T follicular helper cell (primary cell): ENCODE measurements at places on chromosomes 3 and 15.

DNA sequence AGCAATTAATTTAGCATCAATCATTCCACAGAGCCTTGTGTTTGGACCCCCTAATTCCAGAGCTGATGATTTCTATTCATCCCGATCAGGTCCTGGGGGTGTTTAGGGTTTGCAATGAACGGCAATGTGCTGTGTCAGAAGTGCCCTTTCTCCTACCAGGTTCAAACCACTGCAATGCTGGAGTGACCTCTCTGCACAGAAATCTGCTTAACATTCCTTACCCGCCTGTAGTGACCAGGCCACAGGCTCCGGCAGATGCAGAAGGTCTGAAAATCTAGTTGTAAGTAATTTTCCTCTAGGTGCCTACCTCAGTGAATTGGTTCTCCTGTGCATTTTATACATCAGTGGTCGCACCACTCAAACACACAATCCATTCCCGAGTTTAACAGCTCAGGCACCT lies 725.3 kb upstream of the CFAP20DC start:
- DNase-seq = no peak

DNA sequence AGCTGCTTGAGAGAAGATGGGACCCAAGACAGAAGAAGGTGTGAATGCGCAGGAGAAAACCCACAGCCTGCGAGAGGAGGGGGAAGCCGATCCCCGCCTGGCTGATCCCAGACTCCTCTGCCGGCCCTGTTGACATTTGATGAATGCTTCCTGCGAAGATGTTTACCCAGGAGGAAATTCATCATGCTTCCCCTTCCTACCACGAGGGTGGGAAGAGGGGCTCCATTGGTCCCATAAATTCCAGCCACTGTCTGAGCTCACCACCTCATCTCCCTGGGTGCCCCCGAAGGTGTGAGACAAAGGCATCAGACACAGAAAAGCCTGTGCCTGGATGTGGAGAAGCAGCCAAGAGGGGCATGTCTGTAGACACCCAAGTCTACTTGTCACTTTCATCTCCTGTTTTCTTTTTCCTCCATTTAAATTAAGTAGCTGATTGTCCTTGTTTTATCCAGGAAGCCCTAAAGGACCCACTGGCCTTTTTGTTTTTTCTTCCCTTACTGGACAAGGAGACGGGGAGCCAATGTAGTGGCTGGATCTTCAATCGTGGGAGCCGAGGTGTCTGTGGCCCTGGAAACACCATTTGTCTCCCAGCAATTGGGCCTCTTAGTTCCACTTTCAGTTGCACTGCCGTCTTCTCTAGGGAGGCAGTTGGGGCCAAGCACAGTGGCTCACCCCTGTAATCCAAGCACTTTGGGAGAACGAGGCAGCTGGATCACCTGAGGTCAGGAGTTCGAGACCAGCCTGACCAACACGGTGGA lies 95.3 kb upstream of the HES1 start:
- no peak for DNase-seq

DNA sequence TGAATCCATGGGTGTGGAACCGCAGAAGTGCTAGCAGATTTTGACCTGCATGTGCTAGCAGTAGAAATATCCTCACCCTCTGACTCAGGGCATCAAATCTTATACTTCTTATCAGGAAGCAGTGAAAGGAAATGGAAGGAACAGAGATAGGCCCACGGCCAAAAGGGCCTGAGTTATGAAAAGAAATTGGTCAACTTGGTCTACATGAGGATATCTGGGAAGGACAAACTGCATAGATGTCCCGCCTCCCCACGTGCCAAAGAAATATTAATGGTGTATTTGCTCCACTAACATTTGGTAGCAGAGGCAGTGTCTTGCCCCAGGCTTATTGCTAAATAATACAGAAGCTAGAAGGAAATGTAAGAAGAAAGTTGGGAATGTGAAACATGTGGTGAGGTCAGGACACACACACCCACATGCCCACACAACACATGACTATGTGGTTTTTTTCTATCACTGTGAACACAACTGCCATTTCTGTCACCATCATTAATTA lies 93.6 kb upstream of the COL8A1 start:
- no peak for DNase-seq

DNA sequence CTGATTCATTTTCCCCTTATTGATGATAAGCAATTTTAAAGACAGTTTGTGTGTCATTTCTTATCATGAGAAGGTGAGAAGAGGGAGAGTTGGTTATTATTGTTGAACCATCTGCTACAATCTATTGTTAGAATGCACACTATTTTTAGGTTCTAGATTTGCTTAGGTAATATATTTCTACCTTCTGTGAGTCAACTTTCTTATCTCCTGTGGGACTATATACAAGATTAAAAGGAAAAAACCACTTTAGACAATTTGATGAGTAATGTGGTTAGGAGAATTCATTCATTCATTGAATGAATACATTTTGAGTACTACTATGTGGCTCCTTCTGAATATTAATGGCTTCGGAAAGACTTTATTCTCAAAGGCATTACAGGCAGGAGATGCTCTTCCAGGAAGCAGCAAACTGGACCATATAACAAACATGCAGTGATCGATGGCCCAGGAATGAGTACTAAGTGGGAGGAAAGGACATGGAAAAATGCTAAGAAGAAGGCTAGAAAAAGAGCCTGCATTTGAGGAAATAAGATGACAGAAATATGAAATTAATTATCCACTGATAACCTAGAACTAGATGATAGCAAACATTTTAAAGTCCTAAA lies 22.4 kb downstream of the SPTSSB start:
- DNase-seq = no peak

DNA sequence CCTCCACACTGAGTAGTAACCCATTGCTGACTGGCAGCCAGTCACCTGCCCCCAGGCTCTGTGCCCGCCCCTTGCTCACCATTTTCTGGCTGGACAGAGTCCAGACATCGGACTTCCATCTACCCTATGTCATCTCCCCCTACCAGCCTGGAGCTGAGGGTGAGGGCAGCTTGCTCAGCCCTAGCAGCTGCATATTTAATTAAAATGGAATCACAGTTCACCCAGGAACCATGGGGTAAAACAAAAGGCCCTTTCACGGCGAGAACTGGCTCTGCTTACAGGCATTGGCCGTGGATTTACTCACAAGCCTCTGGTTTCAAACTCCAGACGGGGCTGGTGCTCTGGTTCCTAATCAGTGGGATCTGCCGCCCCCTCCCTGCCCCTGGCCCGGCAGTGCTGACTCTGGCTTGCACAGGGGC lies 94.9 kb upstream of the ATP2B2 start:
- no peak for DNase-seq

DNA sequence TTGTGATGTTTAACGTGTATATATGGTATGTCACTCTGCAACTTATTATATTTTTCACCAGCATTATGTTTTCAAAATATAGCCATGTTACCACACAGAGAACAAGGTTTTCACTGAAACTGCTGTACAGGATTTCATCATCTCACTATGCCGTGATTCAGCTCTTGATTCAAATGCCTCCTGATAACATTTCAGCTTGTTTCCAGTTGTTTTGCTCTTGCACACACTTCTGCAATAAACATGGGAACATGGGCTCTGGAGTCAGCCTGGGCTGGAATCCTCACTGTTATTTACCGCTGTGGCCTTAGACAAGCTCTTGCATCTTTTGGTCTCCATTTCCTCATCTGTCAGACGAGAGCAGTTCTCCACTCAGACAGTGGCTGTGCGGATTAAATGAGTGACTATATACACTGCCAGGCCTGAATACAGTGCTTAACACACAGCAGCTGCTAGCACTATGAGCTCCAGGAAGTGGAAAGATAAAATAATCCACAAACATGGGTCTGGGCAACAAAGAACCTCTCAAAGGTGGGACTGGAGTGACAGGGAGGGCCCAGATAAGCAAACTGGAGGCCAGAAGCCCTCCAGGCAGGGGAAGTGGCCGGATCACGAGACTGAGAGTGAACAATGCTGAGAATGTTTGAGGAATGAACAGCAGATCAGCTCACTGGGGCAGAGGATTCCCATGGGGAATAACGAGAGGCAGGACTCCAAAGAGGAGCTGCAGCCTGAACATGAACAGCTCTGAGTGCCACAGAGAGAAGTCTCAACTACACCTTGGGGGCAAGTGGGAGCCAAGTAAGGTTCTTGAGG lies 17.7 kb downstream of the NTRK3 start:
- no peak for DNase-seq

GRCh38 chr3:196553551-196553950 lies 14.8 kb downstream of the WDR53 start:
- DNase-seq = no peak

GRCh38 chr15:84715441-84716035 lies 401 bp downstream of the SEC11A start:
- no peak for DNase-seq

DNA sequence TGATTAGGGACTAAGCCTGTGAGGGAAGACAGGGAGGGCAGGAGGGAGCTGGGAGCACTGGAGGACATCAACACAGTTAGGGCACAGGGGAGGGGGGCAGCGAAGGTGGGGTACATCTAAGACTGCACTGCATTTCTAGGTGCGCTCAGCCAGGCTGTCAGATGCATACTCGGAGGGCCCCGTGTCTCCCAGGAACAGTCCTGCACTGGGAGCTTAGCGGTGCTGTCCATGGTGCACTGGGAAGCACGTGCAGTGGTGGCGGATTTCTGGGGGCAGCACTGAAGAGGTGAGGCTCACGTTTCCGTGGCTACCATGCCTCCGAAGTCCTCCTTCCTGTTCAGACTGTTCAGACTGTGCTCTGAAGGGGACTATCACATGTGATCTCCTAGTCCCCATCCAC lies 54.4 kb downstream of the ROPN1B start:
- DNase-seq = no peak

DNA sequence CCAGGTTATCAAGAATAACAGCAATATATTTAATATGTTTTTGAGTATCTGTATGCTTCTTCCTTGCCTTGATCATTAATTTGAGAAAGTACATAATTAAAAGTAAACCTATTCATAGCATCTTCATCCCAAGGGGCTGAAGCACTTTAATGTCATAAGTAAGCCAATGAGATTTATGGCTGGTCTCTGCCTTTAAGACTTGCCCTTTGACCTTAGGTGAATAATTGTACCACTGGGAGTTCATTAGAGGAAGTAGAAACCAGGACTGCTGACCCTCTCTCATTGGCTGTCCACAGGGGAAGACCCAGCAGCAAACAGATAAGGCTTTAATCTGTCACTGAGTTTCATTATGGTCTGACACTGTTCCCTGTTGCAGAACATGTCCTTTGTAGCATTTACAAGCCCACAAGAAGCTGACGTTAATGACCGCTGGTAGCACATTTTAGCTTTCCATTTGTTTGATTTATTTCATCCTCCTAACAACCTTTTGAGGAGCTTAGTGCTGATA lies 16.3 kb upstream of the ERC2 start:
- no peak for DNase-seq

- no peak for DNase-seq
Observed at GRCh38 chr3:11434563-11435096, 162.4 kb downstream of the ATG7 start.

DNA sequence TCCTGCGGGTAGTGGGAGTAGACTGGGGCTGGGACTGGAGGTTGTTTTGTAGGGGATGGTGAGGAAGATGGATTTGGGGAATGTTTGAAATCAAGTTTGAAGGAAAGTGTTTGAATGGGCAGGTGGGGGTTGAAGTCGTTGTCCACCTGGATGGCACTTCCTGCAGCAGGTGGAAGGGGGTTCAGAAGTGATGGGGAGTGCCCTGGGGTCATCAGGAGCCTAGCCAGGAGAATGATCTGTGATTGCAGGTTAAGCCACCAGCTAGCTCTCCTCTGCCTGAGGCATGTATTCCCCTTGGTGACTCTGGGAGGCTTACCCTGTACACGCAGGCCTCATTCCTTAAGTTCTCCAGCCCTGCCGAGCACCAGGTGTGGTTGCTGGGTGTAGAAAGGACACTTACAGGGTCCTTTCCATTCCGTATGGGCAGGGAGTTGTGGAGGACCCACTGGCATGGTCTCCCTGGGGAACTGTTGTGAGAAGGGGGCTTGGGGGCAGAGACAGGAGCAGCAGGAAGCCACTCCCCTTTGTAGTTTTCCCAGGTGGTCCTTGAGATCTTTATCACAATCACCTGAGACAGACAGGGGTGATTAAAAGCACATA lies 19.9 kb upstream of the EXOG start:
- DNase-seq = no peak

- no peak for DNase-seq
Observed at GRCh38 chr3:105118905-105119304, 247.8 kb upstream of the ALCAM start.

DNA sequence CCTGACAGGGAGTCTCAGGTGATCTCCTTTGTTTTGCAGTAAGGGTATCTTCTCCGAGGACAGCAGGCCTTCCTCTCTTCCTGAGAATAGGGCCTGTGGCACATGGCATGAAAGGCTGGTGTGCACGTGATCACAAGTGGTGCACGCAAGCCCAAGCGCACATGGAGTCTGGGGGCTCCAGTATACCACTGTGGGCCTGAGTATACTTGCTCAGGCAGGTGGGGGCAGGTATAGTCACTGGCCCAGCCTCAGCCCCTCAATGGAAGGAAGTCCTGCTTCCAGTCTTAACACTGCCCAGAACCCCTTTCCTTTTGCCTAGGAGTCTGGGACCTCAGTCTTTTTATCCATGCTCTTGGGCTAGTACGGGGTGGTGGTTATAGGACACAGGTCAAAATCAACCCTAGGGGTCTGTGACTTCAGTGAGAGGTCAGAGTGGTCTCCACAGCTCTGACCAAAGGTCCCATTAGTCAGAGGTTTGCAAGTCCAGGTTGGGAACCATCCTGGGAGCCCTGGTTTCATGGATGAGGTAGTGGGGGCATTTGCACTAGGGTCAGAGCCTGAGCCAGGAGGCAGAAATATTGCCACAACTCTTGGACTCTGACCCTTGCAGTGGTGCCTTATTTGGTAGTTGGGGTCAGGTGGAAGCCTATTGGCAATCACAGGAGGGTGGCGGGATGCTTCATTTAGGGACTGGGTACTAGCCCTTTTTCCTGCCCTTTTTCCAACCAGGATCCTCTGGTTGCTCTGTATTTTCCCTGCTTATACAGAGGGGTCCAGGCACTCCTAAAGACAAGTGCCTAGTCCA lies 823 bp upstream of the CCDC71 start:
- DNase-seq = no peak

- DNase-seq = no peak
Observed at GRCh38 chr3:19293295-19293694, 145.0 kb downstream of the KCNH8 start.

DNA sequence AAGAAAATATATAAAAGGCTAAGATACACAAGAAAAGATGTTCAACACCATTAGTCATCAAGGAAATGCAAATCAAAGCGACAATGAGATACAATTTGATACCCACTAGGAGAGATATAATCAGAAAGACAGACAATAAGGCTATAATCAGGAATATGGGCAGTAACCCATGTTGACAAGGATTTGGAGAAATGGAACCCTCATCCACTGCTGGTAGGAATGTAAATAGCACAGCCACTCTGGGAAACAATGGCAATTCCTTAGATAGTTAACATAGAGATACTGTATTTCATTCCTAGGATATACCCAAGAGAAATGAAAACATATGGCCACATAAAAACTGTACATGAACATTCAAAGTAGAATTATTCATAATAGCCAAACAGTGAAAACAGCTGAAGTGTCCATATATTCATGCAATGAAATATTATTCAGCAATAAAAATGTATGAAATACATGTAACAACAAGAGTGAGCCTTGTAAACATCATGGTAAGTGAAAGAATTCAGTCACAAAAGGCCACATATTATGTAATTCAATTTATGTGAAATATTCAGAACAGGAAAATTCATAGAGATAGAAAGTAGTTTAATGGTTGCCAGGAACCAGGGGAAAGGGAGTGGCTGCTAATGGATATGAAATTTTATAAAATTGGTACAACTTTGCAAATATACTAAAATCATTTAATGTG lies 18.2 kb upstream of the COL8A1 start:
- no peak for DNase-seq

GRCh38 chr3:128784843-128785242 lies 58.9 kb downstream of the RAB7A start:
- DNase-seq = no peak
